ENCODE measurements at places on chromosomes 1 and 21.

GRCh38 chr1:18230840-18231239, 123.2 kb downstream of the IGSF21 start:
- no peak for DNase-seq

DNA sequence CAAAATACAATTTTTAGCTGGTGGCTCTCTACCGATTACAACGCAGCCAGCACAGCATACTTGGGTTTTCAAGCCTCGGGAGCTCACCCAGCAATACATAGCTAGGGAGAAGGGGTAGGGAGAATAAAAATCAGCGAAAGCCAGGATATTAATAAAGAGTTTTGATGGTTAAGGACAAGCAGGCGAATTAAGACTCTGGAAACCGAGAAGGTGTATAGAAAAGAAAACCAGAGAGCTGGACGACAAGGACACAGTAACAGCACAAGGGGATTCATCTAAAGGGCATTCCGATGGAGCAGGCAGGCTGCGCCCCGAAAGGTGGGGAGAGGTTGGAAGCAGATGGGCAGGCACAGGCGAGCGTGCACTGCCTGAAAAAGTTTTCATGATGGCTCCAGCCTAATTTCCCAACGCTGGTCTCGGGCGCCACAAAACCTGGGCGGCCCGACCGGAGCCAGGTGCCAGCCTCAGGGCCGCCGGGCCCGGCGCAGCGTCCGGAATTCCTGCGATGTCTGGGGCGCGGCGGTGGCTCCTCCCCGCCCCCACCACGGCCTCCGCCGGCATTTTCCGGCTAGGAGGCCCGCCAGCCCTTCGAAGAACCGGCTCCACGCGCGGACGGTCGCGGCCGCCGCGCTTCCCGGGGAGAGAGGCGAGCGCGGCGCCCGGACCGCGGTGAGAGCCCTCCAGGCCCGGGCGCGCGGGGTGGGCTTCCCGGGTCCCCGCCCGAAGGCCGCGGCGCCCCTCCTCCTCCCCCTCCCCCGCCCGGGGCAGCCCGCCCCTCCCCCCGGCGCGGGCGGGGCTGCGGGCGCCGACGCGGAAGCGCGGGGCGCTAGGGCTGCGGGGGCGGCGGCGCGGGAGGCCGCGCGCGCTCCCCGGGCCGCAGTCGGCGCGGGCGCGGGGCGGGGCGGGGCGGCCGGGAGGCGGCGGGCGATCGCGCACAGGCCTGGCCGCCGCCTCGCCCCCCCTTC, 774 bp upstream of the DYRK1A start:
- peak; percentile 36 for DNase-seq

GRCh38 chr1:3837200-3837599, 19.8 kb downstream of the CEP104 start:
- no peak for DNase-seq

DNA sequence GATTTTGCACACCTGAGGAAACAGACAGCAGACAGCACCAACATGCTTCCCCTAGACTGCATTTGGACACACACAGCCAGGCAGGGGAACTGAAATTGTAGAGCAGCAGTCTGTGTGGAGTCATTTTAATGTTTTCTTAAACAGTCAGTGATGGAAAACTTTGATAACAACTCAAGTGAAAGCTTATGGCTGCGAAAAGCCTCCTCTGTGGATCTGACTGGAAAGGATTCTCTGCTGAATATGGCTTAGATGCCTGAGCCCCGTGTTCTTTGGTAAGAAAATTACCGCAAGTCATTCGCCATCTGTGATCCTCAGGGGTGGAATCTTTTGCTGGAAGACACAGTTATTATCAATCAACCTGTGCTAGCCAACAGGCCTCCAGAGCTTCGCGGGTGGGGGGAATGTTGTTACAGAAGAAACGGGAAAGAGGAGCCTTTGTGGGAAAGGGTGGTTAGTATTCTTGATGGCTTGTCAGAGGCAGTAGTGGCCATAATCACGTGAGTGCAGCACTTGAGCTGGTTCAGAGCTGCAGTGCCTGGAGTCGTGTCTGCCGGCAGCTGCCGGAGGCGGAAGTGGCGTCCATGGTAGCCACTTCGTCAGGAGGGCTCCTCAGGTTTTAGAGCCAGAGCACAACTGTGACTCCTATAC, 204.7 kb downstream of the ST6GALNAC3 start:
- no peak for DNase-seq

GRCh38 chr1:228416217-228416933, at the start of gene TRIM17:
TSS of gene TRIM17 (minus strand) at chr1:228416861. CDS start at chr1:228415072, 1,789 bp downstream.
- no peak for DNase-seq

DNA sequence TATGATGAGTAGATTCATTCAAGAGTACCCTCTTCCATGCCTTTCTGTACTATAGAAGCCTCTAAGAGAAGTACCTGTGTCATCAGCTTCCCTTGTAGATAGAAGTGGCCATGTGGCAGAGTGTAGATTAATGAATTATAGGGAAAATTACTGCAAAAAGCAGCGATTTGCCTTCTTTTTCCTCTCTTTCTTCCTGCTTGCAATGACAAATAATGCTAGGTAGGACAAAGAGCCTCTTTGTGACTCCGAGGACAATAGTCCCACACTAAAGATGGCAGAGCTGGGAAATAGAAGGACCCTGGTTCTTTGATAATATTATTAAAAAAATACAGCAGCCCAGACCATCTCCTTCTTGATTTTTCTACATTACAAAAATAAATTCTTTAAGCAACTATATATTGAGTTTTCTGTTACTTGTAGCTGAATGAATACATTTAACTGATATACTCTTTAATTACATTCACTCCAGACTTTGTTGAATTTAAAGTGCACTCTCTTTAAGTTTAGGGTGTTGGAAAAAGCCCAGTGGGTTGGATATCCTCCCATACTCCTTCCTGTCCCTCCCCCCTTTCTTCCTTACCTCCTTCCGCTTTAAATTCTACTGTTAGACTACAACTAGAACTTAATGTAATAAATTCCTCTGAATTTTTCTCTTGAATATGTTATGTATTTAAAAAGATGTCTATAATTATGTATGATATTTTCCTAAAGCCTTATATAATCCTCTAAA, 198.2 kb upstream of the APP start:
- no peak for DNase-seq

- DNase-seq = no peak
Measured at GRCh38 chr1:166920561-166921475, 44.8 kb upstream of the TADA1 start.

- no peak for DNase-seq
Measured at GRCh38 chr1:86708920-86709319, 4.5 kb downstream of the SH3GLB1 start.

Measured in activated CD4-positive, CD25-positive, alpha-beta regulatory T cell (primary cell).